ENCODE measurements at places on chromosomes 16 and 17.
A peak's percentile ranks its signal among the peaks of the same experiment; 100 is the strongest.

DNA sequence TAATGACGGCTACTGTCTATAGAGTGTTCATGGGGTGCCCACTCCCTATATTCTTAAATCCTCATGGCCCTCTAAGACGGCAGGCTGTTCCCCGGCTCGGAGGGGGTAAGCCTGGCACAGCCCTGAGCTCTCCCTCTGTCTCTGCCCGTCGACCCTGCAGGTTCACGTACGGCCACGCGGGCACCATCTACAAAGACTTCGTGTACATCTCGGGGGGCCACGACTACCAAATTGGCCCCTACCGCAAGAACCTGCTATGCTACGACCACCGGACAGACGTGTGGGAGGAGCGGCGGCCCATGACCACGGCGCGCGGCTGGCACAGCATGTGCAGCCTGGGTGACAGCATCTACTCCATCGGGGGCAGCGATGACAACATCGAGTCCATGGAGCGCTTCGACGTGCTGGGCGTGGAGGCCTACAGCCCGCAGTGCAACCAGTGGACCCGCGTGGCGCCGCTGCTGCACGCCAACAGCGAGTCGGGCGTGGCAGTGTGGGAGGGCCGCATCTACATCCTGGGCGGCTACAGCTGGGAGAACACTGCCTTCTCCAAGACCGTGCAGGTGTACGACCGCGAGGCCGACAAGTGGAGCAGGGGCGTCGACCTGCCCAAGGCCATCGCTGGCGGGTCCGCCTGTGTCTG, 13.2 kb downstream of the KLHL36 start:
- DNase-seq: no peak

DNA sequence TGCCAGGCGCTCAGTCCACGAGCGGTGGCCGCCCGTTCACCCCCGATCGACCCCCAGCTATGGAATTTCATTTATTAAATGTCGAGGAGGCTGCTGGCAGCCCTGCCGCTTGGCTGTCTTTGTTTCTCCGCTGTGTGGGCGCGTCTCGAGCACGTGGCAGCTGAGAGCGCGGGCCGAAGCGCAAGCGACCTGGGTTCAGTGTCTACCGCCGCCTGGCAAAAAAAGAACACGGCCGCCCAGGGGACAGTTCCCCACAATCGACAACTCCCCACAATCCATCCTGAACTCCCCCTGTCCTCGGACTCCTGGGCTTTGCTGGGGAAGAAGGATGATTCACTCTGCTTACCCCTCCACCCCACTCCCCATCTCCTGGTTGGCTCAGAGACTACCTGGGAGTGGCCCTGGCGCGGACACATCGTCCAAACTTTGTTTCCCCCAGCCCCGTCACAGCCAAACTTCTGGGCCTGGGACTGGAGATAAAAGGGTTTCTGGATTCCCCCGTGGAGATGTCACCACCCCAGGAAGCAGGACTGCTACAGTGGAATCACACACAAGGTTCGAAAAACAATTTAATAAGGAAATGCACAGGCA, 1.7 kb upstream of the ANKRD13B start:
- DNase-seq: no peak

- DNase-seq: no peak
These were observed 5.3 kb upstream of the GFAP start for GRCh38 chr17:44920565-44920940.

DNA sequence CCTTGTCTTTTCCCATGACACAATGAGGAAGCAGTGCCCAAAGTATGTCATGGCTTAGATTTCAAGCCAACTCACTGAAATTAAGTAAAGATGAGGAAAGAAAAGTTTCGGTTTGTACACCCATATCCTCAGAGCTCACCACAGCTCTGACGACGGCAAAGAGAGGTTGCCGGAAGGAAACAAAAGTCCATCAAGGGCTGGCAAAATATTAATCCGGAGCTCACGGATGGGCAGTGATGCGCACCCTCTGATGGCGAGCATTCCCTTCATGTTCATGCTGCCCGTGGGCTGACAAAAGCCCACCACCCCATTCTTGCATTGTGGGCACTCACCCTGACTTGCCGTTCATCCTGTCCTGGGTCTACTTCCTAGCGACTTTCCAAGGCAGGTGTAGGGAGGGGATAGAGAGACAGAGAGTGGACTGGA, 103.1 kb downstream of the SOX9 start:
- no peak for DNase-seq

- no peak for DNase-seq
These were observed 2.7 kb upstream of the SNX20 start for GRCh38 chr16:50683689-50684374.

DNA sequence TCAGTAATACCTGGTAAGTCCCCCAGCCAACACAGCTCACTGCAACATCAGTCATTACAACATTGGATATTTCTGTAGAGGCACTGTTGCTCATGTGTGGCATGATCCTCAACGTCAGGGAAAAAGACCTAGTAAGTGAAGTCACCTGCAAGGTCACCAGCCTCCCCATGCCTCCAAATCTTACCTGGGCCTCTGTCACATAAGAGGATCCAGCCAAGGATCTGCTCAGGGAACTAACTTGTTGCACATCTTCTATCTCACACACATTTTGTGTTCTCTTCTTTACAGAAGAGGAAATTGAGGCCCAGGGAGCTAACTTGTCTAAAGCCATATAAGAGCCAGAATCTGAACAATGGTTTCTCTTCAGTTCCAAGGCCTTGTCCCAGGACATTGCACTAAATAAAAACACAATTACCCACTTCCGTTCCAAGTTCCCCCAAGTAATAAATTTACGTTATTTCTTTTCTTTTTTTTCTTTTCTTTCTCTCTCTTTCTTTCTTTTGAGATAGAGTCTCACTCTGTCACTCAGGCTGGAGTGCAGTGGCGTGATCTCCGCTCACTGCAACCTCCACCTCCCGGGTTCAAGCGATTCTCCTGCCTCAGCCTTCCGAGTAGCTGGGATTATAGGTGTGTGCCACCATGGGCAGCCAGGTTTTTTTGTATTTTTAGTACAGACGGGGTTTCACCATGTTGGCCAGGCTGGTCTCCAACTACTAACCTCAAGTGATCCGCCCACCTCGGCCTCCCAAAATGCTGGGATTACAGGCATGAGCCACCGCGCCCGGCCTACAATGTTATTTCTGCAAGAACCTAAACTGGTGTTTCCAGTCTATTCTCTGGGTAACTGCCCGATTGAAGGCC, 1.3 kb downstream of the SHMT1 start:
- no peak for DNase-seq

GRCh38 chr16:68760671-68761275, 23.7 kb downstream of the CDH1 start:
- peak; percentile 26 for DNase-seq

DNA sequence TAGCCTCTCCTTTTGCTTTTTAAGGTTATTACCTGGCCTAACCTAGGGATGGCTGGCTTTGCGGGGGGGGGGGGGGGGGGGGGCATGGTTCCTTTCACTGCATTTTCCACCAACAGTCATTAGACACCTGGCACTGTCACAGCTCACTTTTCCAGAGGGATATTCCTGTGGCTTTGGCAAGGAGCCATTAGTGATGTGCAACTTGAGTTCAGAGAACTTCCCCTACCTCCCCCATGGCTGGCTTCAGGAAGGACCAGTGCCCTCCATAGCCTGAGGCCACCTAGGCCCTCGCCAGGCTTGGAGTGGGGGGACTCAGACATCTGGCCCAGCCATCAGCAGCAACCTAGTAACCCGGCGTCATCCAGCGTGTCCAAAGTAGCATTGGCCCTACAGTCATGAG, 234.6 kb downstream of the CPPED1 start:
- no peak for DNase-seq

Data from HFF-Myc (cell line).